ENCODE measurements at places on chromosomes 7 and 10.

- DNase-seq: no peak
Measured at GRCh38 chr10:133166828-133167692, 7.0 kb downstream of the KNDC1 start.

DNA sequence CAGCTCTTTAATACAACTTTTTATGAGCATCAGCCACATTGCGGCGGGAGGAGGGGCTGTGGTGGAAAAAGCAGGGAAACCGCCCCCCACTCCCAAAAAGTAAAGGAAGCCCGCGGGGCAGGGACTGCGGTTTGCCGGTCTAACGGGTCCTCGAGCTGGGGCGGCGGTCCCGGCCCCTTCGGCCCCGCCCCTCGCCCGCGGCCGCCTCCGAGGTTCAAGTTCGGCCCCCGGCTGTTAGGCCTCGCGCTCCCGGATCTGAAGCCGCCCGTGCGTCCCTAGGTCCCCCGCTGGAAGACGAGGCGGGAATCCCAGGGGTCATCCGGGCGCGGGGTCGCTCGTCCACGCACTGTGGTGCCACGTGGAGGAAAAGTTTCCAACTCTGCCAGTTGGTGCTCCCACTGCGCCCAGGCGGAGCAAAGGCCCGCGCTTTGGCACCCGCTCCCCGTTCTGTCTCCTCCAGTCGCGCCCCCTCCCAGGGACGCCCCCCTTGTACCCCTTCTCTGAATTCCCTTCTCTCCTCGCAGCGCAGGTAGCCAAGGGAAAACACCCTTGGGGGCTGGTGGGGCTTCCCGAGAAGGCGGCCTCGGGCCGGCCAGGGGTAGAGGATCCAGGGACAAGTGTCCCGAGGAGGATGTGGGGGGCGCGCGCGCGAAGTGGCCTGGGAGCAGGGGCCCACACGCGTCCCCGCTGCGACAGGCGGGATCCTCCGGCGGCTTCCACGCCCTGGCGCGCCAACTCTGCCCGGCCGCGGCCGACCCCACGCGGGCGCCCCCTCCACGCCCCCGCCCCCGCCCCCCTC, 798 bp upstream of the AUTS2 start:
- DNase-seq: no peak

DNA sequence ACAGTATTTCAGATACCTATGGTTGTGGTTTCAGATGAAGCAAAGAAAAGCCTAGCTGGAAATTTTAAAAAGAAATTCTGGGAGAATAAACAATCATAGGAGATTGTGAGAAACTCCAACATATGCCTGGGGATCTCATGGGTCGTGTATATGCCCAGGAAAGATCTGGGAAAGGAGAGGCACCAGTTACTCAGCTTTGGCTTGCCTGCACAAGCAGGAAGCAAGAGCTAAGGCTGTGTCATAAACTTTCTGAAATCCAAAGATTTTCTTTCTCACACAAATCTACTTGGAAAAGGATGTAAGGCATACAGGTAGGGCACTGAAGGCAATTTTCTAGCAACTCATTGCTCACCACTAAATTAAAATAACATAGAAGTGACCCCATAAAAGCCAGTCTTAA, 373.6 kb downstream of the CDC14C start:
- DNase-seq: no peak

GRCh38 chr7:74083928-74084721, 521 bp downstream of the LIMK1 start:
- no peak for DNase-seq
